ENCODE measurements at places on chromosomes 7 and 10.

DNA sequence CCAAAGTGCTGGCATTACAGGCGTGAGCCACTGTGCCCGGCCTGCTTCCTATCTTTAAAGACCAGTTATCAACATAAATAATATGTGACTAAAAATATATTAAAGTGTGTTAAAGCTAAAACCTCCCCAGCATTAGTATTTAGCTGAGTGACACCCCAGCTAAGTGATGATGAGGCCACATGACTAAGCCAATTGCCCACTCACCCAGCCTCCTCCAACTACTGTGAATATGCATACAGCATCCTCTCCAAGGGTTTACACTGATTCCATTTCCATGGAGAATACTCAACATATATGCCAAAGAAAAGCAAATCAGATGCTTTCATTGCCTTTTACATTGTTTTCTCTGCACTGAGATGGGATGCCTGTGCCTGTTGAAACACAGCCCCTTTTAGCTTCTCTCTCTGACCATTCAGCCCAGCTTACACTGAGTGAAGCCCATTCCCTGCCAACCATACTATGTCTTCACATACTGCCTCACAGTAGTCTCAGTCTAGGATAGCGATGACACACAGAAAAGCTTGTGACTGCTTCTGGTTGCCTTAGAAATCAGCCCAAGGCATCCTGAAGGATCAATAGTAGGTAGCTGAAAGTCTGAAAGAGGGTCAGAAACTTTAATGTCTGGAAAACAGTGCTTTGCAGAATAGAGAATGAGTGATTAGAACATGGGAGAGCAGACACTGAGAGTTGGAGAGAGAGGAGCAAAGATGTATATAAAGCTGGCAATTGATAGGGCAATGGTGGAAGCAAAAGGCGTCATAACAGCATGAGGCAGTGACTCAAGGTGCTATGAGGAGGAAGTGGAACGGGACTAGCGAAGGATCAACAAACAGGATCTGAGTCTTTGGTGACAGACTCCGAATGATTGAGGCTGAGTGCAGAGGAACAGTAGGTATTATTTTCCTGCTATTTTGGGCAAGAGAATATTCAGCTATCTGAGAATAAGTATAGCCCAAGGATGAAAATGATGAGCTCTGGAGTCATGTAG lies 19.8 kb upstream of the ATE1 start:
- DNase-seq: peak; percentile 66

- no peak for DNase-seq
Measured at GRCh38 chr10:33160151-33160550, 174.3 kb downstream of the NRP1 start.

DNA sequence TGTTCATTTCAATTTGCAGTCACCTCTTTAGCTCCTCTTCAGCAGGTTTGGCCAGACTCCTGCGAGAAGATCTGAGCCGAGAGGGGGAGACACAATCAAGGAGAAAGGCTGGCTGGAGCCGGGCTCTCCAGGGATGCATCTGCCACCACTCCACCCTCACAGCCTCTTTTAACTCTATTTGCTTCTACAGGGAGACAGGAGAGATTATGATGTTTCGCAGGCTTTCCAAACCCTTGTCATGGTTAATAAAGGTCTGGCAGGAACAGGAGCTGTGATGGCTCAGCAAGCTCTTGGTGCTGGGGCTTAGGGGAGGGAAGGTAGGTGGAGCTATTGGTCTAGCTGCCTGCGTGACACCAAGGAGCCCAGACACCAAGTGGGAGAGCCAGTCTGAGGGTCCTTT lies 448.1 kb upstream of the PODXL start:
- DNase-seq: peak; percentile 10

GRCh38 chr10:108336836-108337235 lies 1172.3 kb upstream of the SORCS1 start:
- DNase-seq: no peak

DNA sequence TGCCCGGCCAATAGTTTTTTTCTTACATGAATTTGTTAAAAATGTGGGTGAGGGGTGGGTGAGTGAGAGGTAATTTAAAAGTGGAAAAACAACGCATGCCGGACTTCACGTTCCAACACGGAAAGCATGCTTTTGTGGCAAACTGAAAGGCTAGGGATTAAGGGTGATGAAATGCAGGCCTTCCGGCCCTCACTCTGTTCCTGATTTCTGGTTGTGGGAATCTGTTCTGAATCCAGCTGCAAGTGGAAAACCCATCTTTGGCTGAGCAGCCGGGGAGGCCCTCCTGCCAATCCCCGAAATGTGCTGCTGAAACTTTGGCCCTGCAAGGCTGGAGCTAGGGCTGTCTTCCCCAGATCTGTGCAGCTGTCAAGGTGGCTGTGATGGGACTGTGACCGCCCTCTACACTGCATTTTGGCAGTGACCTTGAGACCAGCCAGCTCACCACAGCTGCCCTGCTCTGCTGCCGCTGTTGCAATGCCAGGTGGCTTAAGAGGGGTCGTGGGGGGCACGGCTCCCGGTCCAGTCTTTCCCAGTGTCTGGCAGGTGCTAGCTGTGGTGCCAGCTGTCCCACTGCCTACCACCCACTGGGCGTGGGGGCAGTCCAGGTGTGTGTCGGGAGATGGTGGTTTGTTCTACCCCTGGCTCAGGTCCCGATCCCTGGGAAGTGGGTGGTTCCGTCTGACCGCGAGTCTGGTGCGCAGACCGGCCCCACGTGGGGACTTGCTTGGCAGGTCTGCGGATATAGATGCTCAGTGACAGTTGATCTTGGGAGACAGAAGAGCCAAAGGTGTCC lies 39.0 kb downstream of the TET1 start:
- DNase-seq: peak; percentile 36

DNA sequence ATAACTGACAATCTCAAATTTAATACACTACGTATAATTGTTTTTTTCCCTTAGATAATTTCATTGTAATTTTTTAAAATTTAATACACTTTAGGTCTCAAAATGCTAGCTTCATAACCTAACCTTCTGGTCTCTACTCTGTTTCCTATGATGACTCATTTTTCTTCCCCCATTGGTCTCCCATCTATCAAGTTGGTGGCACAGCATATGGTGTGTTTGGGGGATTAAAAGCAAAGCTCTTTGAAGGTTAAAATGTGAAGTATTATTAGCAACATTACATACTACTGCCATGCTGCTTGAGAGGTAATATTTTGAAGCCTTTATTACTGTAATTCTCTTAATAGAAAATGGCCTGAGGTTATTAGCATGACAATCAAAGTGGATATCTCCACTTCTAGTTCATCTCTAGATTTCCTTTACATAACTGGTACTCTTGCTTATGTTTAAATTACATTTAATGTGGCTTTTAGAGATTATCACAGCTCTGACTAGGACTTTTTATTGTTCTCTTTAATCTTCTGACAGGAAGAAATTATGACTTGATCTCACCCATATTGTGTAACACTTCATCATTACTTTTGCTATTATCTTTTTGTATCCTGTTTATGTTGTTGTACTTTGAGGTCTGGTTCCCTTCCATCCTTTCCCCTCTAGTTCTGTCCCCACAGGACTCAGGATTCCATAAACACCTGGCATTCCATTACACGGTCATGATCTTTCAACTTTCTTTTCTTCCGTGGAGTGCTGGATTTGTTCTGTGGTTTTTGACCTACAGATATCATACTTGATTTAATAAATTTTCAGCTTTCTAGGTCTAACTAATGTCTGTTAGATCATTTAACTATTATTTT lies 185.1 kb downstream of the SEMA3D start:
- DNase-seq: no peak

DNA sequence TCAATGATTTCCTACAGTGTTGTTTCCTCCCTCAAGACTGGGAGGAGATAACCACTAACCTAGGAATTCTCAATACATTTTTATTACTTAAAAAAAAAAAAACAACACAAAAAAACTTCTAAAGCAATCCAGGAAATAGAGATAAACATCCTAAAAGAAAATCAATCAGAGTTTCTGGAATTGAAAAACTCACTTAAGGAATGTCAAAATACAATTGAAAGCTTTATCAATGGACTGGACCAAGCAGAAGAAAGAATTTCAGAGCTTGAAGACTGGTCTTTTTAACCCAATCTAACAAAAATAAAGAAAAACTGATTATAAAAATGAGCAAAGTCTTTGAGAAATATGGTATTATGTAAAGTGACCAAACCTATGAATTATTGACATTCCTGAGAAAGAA lies 394.1 kb downstream of the XPNPEP1 start:
- no peak for DNase-seq

- DNase-seq: peak; percentile 84
Measured at GRCh38 chr10:45160271-45160670, 155.1 kb downstream of the OR13A1 start.

- DNase-seq: no peak
Measured at GRCh38 chr7:7136466-7137381, 45.6 kb upstream of the C1GALT1 start.

DNA sequence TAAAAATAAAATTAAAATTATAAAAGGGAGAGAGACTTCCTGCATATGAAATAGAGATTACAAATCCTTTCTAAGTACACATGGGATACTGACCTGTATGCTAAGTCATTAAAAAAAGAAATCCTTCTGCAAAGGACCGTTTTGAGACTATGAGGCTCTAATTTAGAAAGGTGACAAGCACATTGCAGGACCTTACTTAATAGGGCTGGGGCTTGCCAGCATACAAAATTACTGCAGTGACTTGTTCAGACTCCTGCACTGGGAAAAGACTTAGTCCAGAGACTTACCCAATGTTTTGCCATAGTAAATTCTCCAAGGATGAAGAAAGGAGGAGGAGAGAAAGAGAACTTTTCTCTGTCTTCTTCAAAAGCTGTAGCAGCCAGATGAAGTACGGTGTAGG lies 193.6 kb downstream of the KCNMA1 start:
- DNase-seq: no peak

DNA sequence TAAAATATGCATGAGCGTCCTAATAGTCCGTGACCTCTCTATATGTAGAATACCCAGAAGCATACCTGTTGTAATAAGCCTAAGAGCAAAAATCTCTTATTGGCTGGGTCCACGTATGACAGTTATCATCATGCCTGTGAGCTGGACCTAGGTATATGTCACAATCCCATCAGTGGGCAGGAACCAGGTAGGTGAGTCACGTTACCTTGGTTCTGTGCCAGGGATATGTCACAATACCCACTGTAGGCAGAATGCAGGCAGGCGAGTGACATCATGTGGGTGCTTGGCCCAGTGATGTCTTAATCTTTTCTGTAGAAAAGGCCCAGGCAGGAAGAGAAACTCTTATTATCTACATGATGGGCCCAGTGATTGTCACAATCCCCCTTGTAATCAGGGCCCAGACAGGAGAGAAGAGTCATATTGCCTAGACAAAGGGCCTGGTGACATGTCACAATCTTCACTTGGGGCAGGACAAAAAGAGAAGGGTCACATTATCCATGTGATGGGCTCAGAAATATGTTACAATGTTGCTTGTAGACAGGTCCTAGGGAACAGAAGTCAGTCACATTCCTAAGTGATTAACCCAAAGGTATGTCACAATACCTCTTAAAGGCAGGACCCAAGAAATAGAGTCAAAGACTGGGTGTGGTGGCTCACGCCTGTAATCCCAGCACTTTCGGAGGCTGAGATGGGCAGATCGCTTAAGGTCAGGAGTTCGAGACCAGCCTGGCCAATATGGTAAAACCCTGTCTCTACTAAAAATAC lies 12.9 kb upstream of the ZNF736 start:
- peak; percentile 91 for DNase-seq

DNA sequence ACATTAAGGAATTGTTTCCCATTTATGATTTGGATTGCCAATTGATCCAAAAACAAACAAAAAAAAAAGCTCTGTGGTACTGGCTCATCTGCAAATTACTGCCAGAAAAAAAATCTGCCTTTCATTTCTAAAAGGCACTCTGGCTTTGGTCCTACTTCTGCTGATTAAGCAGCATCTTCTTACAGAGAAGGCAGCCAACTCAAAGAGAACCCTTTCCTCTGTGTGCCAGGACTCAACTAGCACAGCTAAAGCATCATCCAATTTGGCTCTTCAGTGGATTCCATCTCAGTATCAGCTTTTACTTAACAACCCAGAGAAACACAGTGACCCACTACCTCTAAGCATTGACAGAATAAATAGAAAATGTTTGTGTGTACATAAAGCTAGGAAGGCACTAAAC lies 80.6 kb downstream of the GSAP start:
- DNase-seq: no peak

Data from epithelial cell of esophagus (primary cell).